GDM1 (cell line): ENCODE measurements at places on chromosomes 6 and 20.
A peak's percentile ranks its signal among the peaks of the same experiment; 100 is the strongest.

DNA sequence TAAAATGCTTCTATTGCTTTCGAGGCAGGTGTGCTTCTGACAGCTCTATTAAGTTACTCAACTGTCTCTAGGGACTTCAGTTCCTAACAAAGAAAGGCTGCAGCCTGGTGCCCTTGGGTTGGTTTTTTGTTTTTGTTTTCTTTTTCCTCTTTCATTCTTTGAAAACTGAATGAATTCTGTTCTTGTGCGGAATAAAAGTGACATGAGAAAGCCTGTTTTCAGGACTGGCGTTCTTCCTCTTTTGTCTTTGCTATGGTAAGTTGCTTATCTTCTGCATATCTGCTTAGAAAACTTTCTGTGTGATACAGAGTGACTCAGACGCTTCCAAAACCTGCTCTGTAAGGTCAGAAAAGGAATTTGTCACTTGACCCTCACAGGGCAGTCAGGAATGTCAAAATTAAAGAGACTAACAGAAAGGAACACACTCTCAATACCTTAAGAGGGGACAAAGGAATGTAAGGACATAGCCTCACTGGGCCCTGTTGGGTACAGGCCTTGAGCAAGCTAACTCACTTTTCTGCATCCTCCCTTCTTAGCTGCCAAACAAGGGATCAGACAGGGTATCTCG, 56.2 kb upstream of the NHSL1 start:
- no peak for DNase-seq

DNA sequence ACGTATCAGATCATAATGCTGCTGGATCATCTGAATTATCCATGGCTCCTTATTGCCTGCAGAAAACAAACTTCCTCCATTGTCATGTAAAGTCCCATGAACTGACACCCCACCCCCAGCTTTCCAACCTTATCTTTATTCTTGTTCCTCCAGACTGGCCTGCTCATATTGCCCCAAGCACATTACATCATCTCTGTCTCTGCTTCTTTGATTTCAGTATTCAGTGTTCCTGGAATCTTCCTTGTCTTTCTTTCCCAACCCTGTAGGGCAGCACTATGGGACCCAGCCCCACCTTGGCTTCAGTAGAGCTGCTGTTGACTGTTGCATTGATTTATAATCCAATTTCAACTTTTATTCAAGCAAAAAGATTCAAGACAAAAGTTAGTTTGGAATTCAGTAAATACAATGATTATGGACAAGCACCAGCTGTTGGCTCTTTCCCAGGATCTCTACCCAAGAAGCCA, 187.5 kb upstream of the ECI2 start:
- no peak for DNase-seq

GRCh38 chr6:157496534-157497095, 115.6 kb downstream of the ZDHHC14 start:
- DNase-seq, result no peak

- no peak for DNase-seq
These were observed 37.8 kb downstream of the ZC2HC1B start for GRCh38 chr6:143901885-143902750.

- no peak for DNase-seq
These were observed 417.3 kb upstream of the ARID1B start for GRCh38 chr6:156359912-156360311.

DNA sequence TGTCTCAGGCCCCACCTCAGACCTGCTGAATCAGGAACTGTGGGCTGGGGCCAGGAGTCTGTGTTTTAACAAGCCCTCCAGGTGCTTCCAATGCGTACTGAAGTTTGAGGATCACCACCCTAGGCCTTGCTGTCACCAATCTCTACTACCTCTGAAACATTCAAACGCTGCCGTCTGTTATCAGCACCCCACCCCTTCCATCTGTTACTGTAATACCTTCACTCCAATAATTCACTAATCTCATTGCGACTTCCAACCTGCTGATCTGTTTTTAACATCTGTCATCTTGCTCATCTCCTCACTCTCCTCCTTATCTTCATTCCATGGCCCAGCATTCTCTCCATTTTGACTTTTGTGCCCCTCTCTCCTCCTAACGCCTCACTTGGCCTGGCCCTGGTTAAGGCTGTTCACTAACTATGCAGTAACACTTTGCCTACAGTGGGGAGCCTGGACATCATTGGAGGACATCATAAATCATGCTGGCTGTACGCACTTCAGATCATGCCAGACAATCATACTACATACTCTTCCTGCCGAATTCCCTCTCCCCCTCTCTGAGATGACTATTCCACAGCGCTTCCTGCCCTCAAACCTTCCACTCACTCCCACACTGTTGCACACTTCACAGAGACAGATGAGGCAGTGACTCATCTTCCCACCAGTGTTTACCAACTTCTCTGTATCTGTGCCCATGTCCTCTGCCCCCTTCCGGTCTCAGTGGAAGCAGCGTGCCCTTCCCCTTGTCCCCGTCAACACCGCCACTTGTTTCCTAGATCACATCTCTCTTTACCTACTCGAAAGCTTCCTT, 3.0 kb upstream of the GUCA1B start:
- peak; percentile 28 for DNase-seq

GRCh38 chr20:59810449-59811187, 122.8 kb downstream of the SYCP2 start:
- no peak for DNase-seq

- DNase-seq, result no peak
These were observed 19.8 kb downstream of the ERGIC3 start for GRCh38 chr20:35561671-35562070.

DNA sequence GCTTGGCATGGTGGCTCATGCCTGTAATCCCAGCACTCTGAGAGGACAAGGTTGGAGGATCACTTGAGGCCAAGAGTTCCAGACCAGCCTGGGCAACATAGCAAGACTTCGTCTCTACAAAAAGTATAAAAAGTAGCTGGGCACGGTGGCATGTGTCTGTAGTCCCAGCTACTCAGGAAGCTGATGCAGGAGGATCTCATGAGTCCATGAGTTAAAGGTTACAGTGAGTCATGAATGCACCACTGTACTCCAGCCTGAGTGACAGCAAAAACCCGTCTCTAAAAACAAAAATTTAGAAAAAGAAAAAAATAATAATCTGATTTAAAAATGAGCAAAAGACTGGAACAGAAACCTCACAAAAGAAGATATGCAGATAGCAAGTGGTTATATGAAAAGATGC, 279.7 kb downstream of the RNGTT start:
- DNase-seq, result no peak

GRCh38 chr6:16681260-16681873, 79.9 kb downstream of the ATXN1 start:
- no peak for DNase-seq

GRCh38 chr6:89680150-89680549, 41.6 kb upstream of the LYRM2 start:
- no peak for DNase-seq

- DNase-seq, result no peak
These were observed 35.4 kb downstream of the FYN start for GRCh38 chr6:111837641-111838500.

DNA sequence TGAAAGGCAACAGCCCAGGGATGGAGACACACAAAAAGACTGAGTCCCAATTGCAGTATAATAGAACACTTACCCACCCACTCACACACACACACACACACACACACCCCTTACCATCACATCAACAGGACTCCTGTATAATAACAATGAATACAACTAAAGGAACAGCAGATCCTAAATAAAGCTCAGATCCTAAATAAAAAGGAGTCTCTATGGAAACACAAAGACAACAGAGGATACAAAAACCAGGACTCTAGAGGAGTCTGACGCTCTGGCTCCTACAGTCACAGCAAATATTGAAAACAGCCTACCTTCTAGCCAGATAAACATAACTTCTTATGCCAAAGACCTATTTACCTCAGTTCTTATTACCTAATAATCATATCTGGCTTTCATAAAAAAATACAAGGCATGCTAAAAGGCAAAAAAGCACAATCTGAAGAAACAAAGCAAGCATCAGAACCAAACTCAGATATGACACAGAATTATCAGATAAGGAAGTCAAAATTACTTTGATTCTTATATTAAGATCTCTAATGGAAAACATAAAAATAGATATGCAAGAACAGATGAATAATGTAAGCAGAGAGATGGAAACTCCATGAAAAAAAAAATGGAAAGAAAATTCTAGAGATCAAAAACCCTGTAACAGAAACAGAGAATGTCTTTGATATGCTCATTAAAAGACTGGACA, 134.9 kb downstream of the MMUT start:
- no peak for DNase-seq

DNA sequence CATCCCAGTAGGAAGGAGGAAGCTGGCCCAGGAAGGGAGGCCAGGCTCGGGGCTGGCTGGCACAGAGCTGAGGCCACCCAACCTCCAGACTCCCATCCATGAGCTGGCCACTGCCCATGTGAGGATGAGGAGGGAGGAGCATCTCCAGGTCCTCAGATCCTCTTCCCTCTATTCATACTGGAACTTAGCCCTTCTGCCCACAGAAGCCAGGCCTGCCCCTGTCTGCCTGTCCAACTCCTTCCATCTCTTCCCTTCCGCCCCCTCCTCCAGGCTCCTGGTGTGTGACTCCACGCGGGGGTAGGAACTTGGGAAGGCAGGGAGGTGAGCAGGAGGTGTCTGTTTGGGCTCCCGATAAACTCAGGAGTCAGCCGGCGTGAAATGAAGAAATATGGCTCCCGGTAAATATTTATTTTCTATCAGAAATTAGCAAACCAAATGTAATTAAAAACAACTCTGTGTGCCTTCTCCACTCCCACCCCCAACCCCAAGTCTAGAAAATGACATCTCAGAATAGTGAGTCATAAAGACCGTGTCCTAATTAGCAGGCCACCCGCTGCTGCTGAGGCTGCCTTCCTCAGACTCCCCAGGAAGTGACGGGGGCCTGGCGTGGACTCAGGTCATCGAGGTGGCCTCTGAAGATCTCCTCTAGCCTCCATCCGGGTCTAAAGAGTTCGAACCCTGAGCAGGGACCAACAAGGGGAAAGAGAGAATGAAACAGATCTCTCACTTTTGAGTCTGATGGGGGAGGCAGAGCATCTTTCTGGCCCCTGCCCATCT, 81.9 kb downstream of the MDGA1 start:
- DNase-seq, result no peak

DNA sequence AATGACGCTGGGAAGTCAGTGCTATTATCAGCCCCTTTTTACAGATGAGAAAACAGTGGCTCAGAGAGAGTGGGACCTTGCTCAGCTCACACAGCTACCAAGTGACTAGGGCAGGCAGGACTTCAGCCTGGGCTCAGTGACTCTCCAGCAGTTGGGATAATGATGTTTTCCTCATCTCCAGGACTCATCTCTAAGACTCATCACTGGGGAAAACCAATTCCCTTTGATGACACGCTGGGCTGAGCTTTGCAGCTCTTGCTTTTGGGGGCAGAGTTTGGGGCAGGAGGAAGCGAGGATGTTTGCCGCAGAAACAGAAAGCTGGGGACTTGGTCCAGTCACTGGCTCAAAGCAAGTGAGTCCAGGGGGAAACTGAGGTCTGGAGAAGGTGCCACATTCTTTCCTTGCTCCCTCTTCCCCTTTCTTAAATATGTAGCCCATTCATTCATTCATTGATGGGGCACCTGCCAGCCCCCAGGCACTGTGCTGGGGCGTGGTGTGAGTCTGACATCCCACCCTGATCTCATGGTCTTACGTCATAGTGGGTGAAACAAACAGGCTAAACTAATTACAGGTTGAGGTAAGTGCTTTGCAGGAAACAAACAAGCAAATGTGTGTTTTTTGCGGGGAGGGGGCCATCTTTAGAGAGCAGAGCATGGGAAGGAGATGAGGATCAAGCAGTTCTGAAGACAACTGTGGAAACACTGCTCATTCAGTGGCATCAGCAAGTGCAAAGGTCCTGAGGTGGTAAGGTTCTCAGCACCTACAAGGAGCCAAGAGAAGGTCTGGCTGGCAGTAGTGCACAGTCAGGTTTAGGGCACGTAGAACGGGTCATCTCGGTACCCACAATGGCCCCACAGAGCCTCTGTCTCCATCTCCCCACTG, 74.4 kb upstream of the PMEPA1 start:
- no peak for DNase-seq
